ENCODE measurements at places on chromosomes 4 and X.

DNA sequence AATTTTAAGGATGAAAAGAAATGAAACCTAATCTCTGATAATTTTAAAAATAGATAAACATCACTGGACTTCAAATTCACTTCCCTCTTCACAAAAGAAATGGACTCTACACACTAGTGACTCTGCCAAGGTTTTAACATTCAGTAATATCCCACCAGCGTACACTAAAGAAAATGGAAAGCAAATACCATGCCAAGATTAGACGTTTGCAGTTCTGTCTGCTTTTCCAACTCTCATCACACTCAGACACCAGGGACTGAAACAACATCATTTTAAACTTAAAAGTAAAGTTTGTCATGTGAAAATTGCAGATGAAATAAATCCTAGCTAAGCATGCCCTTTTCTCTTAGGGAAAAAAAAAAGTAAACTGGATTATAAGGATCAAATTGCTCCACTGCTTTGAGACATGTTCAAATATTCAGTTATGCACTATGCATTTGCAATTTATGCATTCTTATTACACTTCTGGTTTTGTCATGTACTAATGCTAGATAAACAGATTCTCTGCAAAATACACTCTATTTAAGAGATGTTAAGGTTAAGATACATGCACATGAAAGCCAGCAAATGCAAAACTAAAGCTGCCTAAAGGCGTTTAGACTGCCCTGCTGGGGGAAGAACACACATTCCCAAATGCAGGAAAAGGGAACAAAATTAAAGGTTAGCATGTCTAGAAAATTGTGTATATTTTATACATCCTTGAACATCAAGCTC is 534.4 kb upstream of the EPHA5 start:
- DNase-seq: no peak

DNA sequence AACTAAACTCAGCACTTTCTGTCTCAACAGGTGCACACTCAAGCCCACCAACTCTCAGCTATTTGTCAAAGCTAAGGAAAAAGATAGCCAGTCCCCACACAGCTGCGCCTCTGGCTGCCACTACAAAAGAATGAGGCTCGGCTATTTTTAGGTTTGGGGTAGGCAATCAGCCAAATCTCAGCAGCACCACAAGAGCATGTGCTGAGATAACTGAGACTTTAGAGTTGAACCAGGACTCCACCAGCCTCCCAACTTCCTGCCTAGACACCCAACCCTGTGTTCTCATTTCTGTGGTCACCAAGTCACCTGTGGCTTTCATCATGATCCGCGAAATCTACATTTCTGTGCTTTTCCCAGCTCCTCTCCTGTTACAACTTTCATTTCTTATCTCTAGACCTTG is 28.0 kb downstream of the DMD start:
- peak; percentile 10 for DNase-seq

DNA sequence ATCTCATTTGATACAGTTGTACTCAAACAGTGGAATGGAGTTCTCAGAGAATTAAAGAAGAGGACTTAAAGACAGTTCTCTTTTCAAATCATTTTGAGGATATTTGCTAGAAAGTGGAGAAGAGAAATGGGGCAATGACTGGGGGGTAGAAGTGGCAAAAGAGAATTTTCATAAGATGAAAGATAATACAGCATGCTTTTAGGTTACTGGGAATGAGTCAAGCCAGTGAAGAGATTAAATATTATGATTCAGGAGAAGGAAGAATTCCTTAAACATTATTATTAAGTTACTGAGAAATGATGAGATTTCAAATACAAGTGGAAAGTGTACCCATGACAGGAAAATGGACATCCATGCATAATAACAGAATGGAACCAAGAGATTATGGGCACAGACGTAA is 219.0 kb upstream of the DKK2 start:
- DNase-seq: no peak

DNA sequence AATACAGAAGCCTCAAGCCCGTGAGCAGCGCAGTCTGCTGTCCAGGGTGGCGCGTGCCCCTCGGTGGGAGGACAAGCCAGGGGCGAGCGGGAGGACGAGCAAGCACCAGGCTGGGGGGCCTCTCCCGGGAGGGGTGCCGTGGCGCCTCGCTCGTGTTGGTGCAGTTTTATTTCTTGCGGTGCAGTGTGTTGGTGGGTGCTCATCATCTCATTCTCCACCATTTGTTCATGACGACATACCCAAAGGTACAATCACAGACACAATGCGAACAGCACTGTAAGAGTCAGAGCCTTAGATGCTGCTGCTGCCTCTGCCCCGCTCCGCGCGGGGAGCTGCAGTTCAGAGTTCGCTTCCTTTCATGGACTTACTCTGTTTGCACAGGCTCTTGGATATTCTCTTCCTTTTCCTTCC is 30.3 kb downstream of the RGS12 start:
- no peak for DNase-seq

GRCh38 chr4:37604461-37604860 is 81.7 kb downstream of the RELL1 start:
- no peak for DNase-seq

DNA sequence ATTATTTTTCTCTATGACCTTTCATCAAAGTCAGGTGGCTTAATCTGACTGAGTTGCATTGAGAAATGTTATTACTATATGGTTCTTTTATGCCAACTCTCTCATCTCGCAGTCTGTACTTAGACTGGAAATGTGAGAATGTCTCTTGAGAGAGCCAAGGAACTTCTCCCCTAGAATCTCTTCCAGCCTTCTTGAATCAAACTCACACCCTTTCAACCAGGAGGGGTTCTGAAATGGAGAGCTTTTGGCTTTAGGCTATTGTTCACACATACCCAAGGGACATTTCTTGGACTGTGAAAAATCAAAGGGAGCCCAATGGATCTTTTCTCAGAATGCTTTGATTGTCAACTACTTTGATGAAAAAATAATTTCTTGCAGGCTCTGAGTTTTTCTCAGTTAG is 5.1 kb downstream of the PLP1 start:
- DNase-seq: no peak

DNA sequence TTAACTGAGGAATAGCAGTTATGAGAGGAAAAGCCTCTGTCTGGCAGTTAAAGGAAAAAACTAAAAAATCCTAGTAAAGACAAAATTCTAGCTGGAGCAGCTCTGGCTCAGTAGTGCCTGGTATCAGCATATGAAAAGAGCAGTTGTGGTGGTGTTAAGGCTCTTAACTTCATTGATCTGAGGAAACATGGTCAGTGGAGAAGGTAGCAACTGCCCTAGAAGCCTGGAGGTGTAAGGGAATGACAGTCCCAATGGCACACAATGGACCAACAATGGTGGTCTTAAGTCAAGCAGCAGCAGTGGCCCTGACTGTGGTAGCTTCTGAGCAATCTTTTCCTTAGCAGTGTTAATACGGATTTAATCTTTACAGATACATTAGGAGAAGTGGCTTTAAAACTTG is 189.6 kb upstream of the POF1B start:
- DNase-seq: no peak

GRCh38 chr4:120867506-120867905 is 55.0 kb downstream of the PRDM5 start:
- DNase-seq: no peak

GRCh38 chr4:184253072-184253420 is 35.4 kb upstream of the ENPP6 start:
- no peak for DNase-seq

GRCh38 chrX:28487818-28488217 is 99.4 kb upstream of the IL1RAPL1 start:
- no peak for DNase-seq

GRCh38 chr4:69816236-69816635 is 43.7 kb downstream of the SULT1E1 start:
- DNase-seq: no peak

GRCh38 chrX:118437283-118437682 is 58.3 kb upstream of the DOCK11 start:
- DNase-seq: no peak

DNA sequence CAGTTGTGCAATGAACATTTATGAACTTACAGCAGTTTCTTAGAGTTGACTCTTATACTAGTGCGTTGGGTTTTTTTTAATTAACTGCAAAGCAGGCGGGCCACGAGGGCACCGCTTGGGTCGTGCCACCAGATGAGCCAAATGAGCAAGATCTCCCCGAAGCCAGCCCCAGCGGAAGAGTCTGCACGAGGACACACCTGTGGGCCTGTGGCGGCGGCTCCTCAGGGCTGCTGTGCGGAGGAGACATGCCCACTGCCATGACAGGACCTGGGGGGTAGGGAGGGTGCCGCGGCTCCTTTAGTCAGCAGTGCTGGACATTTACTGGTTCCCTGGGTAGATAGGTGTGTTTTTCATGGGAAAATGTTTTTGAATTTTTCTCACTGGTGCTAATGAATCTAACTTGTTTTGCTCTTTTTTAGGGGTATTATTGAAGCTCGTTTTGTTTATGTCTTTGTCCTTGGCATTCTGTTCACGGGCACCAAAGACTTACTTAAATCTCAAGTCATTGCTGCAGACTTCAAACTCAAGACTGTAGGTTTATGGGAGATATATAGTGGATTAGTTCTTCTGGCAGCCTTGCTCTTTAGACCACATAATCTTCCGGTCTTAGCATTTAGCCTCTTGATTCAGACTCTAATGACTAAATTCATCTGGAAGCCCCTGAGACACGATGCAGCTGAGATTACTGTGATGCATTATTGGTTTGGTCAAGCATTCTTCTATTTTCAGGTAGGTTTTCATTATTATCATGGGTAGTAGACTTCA is 31.2 kb downstream of the PIGG start:
- DNase-seq: no peak

- DNase-seq: no peak
Measured at GRCh38 chr4:4256799-4257198, 8.8 kb upstream of the TMEM128 start.

- peak; percentile 64 for DNase-seq
Measured at GRCh38 chrX:10190367-10190766, 33.6 kb downstream of the CLCN4 start.

DNA sequence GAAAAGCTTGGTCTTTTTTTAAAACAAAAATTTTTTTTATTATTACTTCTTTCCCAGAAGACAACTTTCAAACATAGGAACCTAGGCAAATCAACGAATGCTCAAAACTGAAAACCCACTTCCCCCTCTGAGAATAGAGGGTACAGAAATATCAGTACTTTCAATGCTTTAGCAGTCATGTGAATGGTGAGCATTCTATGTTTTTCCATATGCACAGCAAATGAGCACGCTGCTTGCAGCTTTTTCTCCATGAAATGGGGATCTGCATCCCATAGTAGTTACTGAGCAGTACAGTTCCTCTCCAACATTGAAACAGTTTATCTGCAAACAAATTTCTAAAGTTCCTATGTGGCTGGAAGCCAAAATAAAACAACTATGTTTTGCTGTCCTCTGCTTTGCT is 108.4 kb upstream of the BMP2K start:
- DNase-seq: no peak

DNA sequence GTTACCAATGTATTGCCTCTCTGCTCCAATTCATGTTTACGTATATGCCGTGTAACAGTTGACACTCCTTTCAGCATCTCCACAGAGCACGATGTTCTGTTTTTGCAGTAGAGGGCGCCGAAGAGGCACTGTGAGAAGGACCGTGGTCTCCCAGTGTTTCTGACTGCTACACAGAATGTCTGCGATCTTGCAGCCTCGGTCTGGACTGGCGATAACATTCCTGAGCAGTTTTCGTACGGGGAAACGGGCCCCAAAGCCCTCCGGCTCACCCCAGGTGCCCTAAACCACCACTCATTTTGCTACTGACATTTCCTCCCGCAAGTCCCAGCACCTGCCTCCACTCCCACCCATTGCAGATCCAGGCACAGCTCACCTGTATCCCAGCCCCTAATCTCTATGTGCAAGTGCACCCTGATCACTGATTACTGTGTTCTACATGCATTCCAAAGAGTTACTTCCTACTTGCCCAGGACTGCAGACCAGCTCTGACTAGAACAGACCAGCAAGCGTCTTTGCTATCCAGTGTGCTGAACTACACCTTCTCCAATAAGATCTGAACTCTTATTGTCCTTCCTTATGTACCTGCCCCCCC is 12.4 kb upstream of the NFXL1 start:
- peak; percentile 36 for DNase-seq

DNA sequence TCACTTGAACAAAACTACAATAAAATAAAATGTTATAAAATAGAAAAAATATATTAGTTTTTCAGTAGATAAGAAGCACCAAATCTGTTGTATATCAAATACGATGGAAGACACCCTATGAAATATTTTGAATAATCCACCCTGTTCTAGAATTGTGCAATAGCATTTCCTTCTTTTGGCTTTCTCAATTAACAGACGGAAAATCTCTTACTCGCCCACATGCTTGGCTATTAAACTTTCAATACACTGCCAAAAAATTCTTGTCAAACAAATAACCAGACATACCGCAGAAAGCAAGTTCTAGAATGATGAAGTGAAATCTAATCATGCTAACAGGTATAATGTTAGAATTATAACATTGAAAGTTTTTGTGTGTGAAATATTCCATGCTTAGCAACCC is 671.6 kb upstream of the SLIT2 start:
- peak; percentile 28 for DNase-seq

DNA sequence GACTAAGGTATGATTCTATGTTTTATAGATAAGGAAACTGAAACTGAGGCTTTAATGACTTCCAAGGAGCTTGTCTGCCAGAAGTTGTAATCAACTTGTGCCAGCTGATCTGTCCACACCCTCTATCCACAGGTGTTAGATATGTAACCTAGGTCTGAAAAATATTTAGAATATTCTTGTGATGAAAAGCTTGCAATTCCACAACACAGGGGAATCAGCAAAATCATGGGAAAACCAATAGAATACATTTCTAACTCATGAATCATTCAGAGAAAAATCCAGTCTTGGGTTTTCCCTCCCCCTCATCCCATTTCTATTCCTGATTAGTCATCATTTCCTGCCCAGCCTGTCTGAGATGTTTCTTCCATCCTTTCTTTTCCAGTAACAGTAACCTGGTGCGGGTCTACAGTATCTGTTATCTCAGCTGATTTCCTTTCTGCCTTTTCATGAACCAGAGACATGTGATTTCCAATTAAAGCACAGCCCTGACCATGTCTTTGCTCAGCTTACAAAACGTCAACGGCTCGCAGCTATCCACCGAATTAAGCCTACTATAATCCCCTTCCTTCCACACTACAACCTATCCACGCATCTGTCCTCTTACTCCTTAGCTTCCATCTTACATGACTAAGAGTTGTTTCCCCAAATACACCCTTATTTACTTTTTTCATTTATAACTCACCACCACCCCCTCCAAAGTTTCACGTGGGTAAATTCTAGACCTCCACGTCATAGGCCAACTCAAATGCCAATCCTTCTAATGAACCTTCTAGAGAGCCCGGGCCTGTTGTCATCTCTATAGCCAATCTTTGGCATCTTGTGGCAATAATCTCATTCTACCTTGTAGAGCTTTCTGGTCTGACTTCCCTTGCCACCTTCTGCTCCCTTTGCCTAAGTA is 961 bp upstream of the NOCT start:
- DNase-seq: peak; percentile 82

GRCh38 chrX:78886550-78886949 is 58.6 kb upstream of the P2RY10 start:
- peak; percentile 6 for DNase-seq

GRCh38 chrX:152614791-152615190 is 22.9 kb upstream of the GABRQ start:
- DNase-seq: no peak

- peak; percentile 38 for DNase-seq
Measured at GRCh38 chr4:86957215-86957614, 22.4 kb downstream of the AFF1 start.
